ENCODE measurements at places on chromosomes 1 and 21. TPM values are rescaled to one million over a fixed set of nuclear protein-coding genes. Genes with fewer than 3 reads are reported as not detected.

GRCh38 chr1:112517231-112517630 is 8.5 kb downstream of the WNT2B start:
- DNase-seq: no peak
- no peaks in the 10 kb centered on the region for H3K36me3 ChIP-seq
- peaks cover 17% of the 10 kb centered on the region for H3K4me1 ChIP-seq
- H3K27ac ChIP-seq: no peak overlapping the region
- no peaks in the 10 kb centered on the region for H3K27me3 ChIP-seq
- no peak overlapping the region for H3K4me3 ChIP-seq

GRCh38 chr1:65309304-65310077 is at the start of gene DNAJC6:
TSS of gene DNAJC6 (plus strand) at chr1:65309543. CDS start at chr1:65309746, 203 bp downstream.
- H3K4me3 ChIP-seq: peak within 1 kb of the TSS; percentile 46
- H3K27ac ChIP-seq: no peak within 1 kb of the TSS
- peak; percentile 61 for DNase-seq

DNA sequence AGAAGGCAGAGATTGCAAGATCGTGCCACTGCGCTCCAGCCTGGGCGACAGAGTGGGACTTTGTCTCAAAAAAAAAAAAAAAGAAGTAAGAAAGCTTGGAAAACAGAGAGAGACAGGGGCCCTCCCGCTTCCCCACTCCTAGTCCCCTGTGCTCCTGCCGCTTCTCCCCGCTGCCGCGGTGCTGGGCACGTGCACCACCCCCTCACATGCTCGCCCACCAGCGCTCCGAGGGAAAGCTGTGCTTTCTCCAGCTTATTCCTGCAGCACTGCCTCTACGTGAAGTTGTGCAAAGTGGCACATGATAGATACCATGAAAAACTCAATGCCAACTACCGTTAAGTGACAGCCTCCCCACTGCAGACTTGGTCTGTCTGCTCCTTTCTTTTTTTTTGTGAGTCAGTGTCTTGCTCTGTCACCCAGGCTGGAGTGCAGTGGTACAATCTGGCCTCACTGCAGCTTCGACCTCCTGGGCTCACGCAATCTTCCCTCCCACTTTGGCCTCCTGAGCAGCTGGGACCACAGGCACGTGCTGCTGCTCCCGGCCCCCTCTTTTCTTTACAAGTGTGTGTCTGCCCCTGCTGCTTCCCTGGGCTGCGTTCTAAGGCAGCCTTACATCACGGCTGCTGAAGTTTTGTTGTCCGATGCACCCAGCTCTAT is 15.4 kb downstream of the SLX9 start:
- no peak overlapping the region for H3K4me3 ChIP-seq
- H3K27me3 ChIP-seq: no peaks in the 10 kb centered on the region
- H3K27ac ChIP-seq: no peak overlapping the region
- peak; percentile 45 for DNase-seq

DNA sequence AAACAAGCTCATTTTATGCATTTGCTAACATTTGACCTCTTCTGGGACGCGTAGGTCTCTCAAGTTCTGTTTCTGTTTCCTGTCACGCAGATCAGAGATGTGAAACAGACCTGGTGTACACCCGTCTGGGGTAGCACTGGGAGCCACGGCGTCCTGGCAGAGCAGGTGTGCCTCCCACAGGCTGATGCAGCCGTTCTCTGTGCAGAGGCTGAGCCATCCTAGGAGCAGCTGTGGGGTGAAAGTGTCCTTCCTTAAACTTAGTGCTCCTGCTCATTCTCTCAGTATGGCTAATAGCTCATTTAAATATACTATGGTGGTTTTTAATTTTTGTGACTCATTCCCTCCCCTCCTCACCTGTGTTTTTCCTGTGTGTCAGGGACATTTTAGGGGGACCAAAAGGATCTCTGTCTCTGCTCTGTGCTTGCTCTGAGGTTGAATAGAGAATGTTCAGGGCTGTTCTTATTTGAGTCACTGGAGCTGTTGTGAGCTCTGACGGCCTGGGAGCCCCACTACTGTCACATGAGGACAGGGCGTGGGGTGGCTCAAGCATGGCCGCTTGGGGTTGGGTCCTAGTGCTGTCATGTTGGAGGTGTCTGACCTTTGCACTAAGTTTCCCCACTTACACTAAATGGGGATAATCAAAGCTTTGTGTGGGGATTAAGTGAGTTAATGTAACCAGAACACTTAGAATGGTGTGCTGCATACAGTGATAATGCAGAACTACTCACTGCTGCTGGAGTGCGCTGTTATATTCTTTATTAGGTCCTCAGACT is 43.0 kb downstream of the GALNT2 start:
- peak; percentile 32 for DNase-seq
- H3K4me3 ChIP-seq: no peak overlapping the region
- H3K27ac ChIP-seq: no peak overlapping the region

DNA sequence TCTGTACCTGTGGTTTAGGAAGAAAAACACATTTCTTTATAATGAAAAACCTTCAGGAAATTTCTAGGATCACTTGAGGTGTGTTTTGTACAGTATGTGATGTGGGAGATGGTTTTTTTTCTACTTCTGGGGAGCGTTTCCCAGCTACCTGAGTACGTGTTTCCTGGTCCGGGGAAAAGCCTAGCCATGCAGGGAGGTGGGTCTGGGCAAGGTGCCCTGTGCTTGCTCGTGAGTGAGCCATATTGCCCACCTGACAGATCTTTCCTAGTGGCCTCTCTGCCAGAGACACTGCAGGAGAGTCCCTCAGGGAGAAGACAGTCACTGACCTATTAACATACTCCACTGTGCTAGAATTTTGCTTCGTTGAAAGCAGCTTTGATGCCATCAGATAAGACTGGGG is 41.3 kb downstream of the TRPM2 start:
- no peaks in the 10 kb centered on the region for H3K27me3 ChIP-seq
- no peaks in the 10 kb centered on the region for H3K4me1 ChIP-seq
- H3K27ac ChIP-seq: no peak overlapping the region
- H3K4me3 ChIP-seq: no peak overlapping the region
- no peaks in the 10 kb centered on the region for H3K36me3 ChIP-seq

- H3K27me3 ChIP-seq: no peaks in the 10 kb centered on the region
- peaks cover 11% of the 10 kb centered on the region for H3K4me1 ChIP-seq
- H3K4me3 ChIP-seq: no peak overlapping the region
- peak; percentile 95 for DNase-seq
Measured at GRCh38 chr1:206464456-206464964, 5.8 kb upstream of the IKBKE start.

DNA sequence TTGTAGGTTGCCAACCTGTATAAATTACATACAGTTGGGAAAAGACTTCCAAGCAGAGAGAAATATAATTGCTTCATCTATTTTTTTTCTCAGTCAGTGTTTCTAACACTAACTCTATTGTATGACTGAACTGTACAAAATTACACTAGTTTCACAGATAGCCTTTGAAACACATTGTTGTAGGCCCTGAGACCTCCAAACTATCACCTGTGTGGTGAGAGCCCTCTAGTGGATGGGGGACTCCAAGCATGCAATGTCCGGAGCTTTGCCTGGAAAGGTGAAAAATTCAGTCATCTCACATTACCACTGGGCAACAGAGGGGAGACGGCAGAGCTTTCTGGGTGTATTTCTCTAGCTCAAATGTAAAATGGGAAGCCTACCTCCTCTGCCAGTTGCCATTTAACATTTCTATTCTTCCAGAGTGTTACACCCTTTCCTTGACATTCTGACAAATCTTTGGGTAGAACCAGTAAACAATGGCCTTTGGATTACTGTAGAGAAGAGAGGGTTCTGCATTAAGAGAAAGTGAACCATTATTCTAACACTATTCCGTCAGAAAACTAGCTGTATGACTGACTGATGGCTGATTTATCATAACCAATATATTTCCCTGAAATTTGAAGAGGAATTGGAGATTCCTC is 212.2 kb downstream of the LYPLAL1 start:
- H3K4me3 ChIP-seq: no peak overlapping the region
- no peaks in the 10 kb centered on the region for H3K36me3 ChIP-seq
- DNase-seq: peak; percentile 65
- H3K27ac ChIP-seq: no peak overlapping the region

- no peak for DNase-seq
- no peak overlapping the region for H3K27ac ChIP-seq
- H3K36me3 ChIP-seq: no peaks in the 10 kb centered on the region
Measured at GRCh38 chr21:42247716-42248115, 28.8 kb downstream of the ABCG1 start.

GRCh38 chr1:186059311-186059710 is 315.7 kb downstream of the TPR start:
- no peaks in the 10 kb centered on the region for H3K4me1 ChIP-seq
- H3K36me3 ChIP-seq: no peaks in the 10 kb centered on the region
- no peaks in the 10 kb centered on the region for H3K27me3 ChIP-seq
- H3K27ac ChIP-seq: no peak overlapping the region
- H3K4me3 ChIP-seq: no peak overlapping the region

DNA sequence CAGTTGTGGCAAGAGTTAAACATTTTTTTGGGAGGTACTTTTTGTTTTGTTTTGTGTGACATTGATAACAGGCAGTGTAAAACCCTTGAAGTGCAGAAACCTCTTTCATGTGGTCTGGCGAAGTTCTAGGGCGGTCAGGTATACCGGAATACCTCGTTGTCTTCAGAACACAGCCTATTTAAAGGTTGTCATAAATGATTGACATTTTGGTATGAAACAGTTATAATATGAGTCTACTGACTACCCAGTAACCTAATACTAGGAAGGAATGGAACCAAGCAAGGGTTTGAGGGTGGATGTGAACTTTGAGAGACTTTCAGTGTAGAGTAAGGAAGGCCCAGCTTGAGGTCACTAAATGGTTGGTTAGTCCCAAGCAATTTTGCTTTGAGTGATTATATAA is 40.5 kb downstream of the PATJ start:
- H3K4me3 ChIP-seq: no peak overlapping the region
- H3K27me3 ChIP-seq: no peaks in the 10 kb centered on the region
- H3K36me3 ChIP-seq: no peaks in the 10 kb centered on the region
- no peaks in the 10 kb centered on the region for H3K4me1 ChIP-seq
- DNase-seq: no peak

DNA sequence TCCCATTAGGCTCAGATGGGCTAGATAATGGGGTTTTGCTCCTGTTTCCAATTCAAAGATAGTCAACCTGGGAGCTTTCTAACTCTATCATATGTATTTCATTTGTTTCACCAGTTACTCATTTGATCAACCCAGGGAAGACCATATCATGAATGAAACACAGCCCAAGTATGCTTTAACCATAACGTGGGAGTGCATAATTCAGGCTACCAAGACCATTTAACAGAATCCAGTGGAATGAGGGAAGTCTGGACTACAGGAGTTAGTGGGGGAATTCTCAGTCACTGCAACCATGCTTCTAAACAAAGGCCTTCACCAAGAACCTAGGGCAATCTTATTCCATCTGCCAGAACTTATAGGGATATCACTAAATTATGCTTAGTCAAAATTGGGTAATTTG is 15.0 kb upstream of the SLC16A1 start:
- no peaks in the 10 kb centered on the region for H3K27me3 ChIP-seq
- no peak for DNase-seq
- no peak overlapping the region for H3K27ac ChIP-seq
- no peaks in the 10 kb centered on the region for H3K4me1 ChIP-seq
- H3K36me3 ChIP-seq: peaks cover 6% of the 10 kb centered on the region

- no peaks in the 10 kb centered on the region for H3K4me1 ChIP-seq
- no peak overlapping the region for H3K27ac ChIP-seq
- H3K36me3 ChIP-seq: no peaks in the 10 kb centered on the region
- no peak for DNase-seq
- H3K27me3 ChIP-seq: no peaks in the 10 kb centered on the region
Measured at GRCh38 chr21:19507682-19508260, 1104.2 kb upstream of the TMPRSS15 start.

DNA sequence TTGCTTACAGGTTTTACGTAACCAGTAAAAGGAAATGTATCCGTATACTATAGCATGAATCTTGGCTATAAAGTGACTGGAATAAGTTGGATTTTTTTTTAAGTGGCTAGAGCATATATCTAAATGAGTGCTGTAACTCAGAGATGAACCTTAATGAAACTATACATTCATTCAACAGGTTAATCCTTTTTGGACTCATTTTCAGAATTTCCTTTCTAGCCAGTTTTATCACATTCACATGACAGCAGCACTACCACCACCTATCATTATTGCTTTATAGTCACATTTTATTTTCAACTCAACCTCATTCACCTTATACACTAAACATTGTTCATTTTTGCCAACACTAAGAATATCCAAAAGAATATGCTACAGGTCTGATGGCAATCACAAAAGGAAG is 30.6 kb downstream of the FRRS1 start:
- no peak overlapping the region for H3K4me3 ChIP-seq
- DNase-seq: no peak
- no peaks in the 10 kb centered on the region for H3K4me1 ChIP-seq
- no peak overlapping the region for H3K27ac ChIP-seq
- no peaks in the 10 kb centered on the region for H3K27me3 ChIP-seq
- no peaks in the 10 kb centered on the region for H3K36me3 ChIP-seq

DNA sequence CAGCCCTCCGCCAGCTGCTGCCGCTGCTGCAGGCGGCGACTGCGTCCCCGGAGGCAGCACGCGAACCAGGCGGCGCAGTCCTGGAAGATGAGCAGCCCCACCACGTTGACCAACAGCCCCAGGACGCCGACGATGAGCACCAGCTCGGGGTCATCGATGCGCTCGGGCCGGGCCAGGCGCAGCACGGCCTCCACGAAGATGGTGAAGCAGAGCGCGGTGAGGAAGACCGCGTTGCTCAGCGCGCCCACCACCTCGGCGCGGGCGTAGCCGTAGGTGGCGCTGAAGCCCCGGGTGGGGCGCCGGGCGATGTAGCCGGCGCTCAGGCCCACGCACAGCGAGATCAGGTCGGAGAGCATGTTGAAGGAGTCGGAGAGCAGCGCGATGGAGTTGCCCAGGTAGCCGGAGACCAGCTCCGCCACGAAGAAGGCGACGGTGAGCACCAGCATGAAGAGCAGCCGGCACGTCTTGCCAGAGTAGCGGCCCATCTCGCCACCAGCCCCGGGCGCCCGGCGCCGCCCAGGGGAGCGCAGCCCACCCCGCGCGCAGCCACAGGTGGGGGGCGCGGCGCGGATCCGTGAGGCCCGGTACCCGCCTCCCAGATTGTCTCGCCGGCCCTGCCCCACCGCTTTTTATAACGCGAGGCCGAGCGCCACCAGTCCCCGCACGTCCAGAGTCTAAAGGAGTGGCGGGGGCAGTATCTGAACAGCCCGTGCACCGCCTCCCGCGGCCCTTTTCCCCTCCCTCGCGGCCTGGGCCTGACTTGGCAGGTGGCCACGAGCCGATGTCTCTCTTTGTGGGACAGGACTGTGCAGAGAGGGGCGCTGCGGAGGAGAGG is at the start of gene SLC30A10:
Gene SLC30A10 (minus strand): TSS at position 602 of the 835 bp plus-strand sequence. CDS start 117 bp downstream, at position 485.
- peak within 1 kb of the TSS; percentile 43 for H3K4me3 ChIP-seq
- DNase-seq: peak; percentile 37
- peaks cover 13% of the 10 kb centered on the region for H3K27me3 ChIP-seq
- no peaks in the 10 kb centered on the region for H3K36me3 ChIP-seq
- no peak within 1 kb of the TSS for H3K27ac ChIP-seq

GRCh38 chr1:217495249-217495648 is 135.6 kb downstream of the GPATCH2 start:
- H3K4me3 ChIP-seq: no peak overlapping the region
- no peaks in the 10 kb centered on the region for H3K27me3 ChIP-seq
- H3K27ac ChIP-seq: no peak overlapping the region
- no peaks in the 10 kb centered on the region for H3K36me3 ChIP-seq

DTL gene
- 8.7 TPM for polyA plus RNA-seq

PLPPR5 gene
- 0.26 TPM for polyA plus RNA-seq

LRRC38 gene
- polyA plus RNA-seq: not detected

TPTE gene
- polyA plus RNA-seq: not detected

C4BPB gene
- polyA plus RNA-seq: not detected

PKNOX1 gene
- 43.8 TPM for polyA plus RNA-seq

FTCD gene
- 0.27 TPM for polyA plus RNA-seq

L1TD1 gene
- polyA plus RNA-seq: not detected
